Activated T-cell treated with anti-CD3 and anti-CD28 coated beads, Interleukin-2, amount 50 U/mL, for 24 hours (primary cell): ENCODE measurements at places on chromosomes 4 and X.

DNA sequence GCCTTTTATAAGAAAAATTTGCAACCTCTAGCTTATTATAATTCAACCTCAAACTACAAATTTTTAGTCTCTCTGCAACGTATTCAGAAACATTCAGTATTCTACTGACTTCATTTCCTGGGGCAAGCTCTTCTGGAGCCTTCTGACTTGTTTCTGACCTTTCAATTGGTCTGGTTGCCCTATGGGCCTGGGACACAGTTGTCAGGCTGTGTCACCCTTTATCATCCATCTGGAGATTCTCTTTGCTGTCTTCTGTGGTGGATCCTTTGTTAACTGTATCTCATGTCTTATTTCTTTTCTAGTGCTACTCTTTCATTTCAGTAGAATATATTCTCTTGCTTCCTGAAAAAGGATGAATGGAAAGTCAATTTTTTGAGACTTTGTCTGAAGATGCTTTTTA lies 55.1 kb upstream of the PGRMC2 start:
- peaks cover 5% of the 10 kb centered on the region for H3K36me3 ChIP-seq
- no peak overlapping the region for H3K4me3 ChIP-seq

GRCh38 chr4:73684097-73684496 lies 56.3 kb upstream of the CXCL8 start:
- H3K36me3 ChIP-seq: no peaks in the 10 kb centered on the region
- no peak overlapping the region for H3K27ac ChIP-seq
- H3K27me3 ChIP-seq: peaks cover 2% of the 10 kb centered on the region

DNA sequence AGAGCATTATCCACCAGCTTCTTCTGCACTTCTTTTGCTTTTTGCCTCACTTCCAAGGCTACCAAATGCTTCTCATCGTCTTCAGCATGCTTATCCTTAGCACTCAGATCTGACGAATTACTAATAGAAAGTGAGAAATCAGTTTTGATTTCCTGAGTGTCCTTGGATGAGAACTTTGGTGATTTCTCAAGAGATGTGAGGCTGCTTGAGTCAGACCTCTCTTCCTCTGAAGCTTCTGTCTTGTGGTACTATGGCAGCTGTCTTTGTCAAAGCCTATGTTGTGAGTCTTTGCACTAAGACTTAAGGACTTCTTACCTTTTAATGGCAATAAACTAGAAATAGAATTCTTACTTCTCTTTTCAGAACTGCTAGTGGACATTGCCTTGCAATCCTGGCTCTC lies 169.9 kb downstream of the CPE start:
- H3K4me3 ChIP-seq: no peak overlapping the region
- peaks cover 6% of the 10 kb centered on the region for H3K27me3 ChIP-seq
- H3K27ac ChIP-seq: no peak overlapping the region

GRCh38 chr4:11769434-11769833 lies 340.7 kb upstream of the HS3ST1 start:
- no peak for DNase-seq
- H3K4me3 ChIP-seq: no peak overlapping the region
- peaks cover 9% of the 10 kb centered on the region for H3K27me3 ChIP-seq

- H3K4me1 ChIP-seq: no peaks in the 10 kb centered on the region
- H3K27ac ChIP-seq: no peak overlapping the region
- no peak for DNase-seq
- H3K36me3 ChIP-seq: no peaks in the 10 kb centered on the region
Measured at GRCh38 chr4:112978691-112979472, 70.6 kb upstream of the ANK2 start.
